8988T (cell line): ENCODE measurements at places on chromosomes 11 and 22.

DNA sequence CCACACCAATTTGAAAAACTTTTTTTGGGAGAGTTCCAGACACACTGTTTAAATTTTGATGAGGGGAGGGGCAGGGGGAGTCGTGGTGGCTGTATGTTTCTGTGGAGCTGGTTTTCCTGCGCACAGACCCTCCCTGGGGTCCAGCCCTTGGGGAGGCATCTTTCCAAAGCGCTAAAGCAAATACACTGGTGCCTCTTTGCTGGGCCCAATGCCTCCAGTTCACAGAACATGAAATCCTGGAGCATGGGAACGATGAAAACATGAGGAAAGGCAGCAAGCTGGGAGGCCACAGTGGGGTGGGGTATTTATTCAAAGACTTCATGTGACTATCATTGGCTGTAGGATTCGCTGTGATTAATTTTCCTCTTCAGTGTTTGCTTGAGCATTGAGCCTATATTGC is 135.3 kb downstream of the CCDC34 start:
- no peak for DNase-seq

DNA sequence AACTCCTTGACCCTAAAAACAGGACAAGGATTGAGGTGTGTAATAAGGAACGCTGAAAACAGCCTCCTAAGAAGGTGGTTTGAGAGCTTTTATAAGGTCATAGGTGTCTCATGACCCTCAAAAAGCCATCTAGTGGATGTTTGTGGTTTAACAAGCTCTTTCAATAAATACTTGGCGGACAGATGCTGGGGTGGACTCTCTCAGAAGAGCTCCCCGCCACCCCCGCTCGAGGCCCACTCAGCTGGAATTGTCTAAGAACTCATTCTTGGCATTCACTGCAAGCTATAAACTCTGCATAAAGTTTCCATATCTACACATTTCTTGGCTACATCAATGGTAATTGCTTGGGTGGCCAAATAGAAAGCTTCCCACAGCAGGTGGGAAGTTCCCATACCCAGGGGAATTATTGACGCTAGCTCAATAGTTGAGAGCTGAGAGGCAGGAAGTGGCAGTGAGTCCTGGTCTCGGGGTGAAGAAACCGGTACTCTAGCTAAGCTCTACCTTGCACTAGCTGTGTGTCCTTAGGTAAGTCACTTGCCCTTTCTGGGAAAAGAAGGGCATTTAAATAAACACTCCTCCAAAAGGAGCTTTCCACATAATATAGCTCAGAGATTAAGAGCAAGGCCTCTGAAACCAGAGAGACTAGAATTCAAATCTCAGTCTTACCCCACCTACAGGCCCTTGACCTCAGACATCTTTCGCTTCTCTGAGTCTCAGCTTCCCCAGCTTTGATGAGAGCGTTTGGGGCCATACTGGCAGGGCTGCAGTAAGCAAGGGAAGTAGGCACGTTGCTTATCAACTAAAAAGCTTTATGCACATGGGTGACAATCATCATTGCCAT is 6.4 kb downstream of the MS4A15 start:
- DNase-seq, result no peak

GRCh38 chr11:64085906-64086257 is 50.2 kb downstream of the FLRT1 start:
- no peak for DNase-seq

DNA sequence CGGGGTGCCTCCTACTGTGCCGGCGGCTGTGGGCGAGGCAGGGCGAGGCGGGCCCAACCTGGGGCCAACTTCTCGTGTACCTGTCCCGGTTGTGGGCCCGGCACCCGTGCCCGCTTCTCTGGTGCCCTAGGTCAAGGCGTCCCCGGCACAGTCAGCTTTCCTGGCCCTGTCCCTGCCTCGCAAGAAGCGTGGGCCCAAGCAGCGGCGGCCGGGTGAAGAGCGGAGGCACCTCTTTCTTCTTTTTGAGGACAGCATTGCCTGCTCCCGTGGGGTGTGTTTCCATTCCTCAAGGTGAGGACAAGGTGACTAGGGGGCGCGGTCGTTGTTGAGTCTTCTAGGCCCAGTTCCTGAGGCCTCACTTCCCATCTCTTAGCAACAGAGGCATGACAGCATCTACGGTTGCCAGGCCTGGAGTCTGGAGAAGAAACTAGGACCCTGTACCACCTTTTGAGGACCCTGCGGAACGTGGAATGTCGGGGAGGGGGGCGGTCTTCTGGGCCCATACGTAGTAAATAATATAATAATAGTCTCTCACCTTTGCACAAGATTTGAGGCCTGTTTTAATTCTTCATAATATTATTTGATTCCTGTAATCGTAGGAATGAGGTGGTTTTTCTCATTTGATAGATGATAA is 418 bp downstream of the ACO2 start:
- DNase-seq, result no peak
